ENCODE measurements at places on chromosomes 3 and 15. TPM values are rescaled to one million over a fixed set of nuclear protein-coding genes. Genes with fewer than 3 reads are reported as not detected.

- peak; percentile 33 for DNase-seq
Observed at GRCh38 chr3:193863657-193864357, 270.8 kb downstream of the OPA1 start.

DNA sequence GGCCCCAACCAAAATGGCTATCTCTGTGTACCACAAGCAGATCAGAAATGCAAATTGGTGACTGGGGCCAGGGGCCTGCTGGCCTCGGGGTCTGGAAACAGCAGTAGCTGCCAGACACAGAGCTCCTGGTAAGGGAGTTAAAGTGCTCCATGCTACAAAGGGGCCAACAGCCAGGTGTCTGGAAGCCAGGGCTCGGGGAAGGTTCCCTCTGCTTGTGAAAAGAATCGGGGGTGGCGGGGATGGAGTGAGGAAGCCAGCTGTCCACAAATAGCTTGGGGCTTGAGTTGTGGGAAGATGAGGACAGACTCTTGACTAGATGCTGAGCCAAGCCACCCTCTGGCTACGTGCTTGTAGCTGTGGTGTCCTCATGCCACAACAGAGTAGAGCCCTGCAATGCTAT lies 39.3 kb downstream of the CHRD start:
- DNase-seq = no peak

GRCh38 chr15:56394909-56395308 lies 29.7 kb downstream of the TEX9 start:
- no peak for DNase-seq

DNA sequence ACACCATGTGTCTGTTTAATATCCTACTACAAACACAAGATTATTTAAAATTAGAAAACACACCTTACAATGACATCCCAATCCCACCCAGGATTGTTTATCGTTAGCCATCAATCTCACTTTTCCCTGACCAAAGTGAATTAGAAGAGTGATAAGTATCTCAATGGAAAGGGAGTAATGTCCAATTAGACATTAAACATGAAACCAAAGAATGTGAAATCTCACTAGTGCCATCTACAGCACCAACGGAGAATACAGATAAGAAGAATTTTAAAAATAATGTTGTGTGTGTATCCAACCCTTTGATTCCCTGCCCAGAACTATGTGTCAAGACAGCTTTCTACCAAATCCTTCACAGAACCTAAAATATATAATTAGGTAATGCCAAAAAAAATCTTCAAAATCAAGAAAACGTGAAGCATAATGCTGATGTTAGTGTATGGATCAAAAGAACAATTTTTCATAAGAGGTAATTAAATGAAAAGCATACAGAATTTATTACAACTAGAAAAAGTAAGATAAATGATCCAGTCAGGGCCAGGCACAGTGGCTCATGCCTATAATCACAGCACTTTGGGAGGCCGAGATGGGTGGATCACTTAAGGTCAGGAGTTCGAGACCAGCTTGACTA lies 64.2 kb downstream of the SCAPER start:
- DNase-seq = no peak

SERINC4 gene
- 0.24 TPM for total RNA-seq

ZNF80 gene
- not detected for total RNA-seq

TMEM212 gene
- not detected for total RNA-seq
